ENCODE measurements at places on chromosomes 16 and 17.

DNA sequence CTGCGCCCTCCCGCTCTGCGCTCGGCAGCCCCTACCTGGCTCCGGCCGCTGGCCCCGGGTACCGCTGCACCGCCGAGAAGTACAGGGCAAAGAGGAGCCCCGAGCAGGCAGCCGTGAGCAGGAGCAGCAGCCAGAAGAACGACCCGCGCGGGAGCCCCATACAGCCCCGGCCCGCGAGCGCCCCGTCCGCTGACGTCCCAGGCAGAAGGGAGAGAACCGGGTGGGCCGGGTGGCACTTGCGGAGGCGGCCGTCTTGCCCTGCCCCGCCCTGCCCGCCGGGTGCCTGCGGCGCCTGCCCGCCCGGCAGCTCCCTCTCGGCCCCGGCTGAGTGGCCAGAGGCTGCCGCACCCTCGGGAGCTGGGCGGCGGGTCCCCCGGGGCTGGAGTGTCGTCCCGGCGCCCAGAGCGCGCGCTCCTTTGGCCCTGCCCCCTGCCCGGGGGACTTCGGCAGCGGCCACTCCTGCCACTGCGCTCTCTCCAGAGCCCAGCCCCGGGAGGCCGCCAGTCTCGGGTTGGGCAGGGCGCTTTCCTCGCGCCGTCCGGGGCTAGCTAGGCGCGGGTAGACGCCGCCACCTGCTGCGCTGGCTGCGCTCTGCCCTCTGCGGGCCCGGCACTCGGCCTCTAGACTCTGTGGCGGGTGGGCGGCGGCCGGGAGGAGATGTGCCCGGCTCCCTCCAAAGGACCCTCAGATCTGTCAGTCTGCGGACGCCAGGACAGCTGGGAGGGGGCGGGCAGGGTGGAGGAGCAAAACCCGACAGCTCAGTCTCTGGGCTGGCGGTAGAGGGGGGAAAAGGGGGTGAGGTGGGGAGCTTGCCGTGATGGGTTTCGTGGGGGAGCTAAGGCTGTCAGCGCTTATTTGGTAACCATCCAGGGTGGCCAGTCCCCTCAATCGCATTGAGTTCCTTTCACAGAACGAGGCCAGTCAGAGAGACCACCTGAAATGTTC lies at the start of gene ST6GALNAC2:
Gene ST6GALNAC2, minus strand, starts transcription at position 212 of the 945 bp plus-strand sequence. Its CDS starts 52 bp downstream, at position 160.
- DNase-seq: no peak

DNA sequence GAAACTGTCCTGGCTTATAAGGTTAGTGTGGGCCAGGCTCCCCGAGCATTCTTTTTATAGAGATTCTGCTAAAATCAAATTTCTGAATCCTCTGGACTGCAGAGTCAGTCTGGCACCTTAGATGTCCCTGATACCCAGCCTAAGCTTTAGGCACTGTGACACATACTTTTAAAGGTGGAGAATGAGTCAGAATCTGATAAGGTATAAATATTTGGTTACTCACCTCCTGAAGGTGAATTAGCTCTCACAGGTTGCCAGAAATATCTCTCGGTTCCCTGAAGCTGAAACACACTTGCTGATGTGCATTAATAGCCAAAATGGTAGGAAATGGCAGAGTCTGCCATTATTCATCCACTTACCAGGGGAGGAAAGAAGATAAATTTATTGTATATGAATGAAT lies 446.9 kb downstream of the UTP18 start:
- DNase-seq: no peak

DNA sequence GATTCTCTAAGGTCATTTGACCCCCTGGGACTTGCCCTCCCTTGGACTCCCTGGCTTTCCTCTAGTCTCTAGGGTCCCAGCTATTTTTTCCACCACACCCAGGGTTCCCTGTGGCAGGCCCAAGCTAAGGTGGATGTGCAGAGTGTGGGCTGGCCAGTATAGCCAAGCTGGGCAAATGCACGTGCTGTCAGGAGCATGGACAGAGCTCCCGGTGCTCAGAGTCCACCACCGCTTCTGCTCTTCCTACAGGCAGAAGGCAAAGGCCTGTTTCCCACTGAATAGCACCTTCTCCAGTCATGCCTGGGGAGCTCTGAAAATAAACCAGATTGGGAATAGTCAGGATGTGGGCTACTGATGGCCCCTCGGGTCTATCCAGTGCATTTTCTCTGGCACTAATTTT lies 53.3 kb downstream of the GNAO1 start:
- no peak for DNase-seq

- no peak for DNase-seq
These were observed 50.0 kb downstream of the NXN start for GRCh38 chr17:929586-929985.

DNA sequence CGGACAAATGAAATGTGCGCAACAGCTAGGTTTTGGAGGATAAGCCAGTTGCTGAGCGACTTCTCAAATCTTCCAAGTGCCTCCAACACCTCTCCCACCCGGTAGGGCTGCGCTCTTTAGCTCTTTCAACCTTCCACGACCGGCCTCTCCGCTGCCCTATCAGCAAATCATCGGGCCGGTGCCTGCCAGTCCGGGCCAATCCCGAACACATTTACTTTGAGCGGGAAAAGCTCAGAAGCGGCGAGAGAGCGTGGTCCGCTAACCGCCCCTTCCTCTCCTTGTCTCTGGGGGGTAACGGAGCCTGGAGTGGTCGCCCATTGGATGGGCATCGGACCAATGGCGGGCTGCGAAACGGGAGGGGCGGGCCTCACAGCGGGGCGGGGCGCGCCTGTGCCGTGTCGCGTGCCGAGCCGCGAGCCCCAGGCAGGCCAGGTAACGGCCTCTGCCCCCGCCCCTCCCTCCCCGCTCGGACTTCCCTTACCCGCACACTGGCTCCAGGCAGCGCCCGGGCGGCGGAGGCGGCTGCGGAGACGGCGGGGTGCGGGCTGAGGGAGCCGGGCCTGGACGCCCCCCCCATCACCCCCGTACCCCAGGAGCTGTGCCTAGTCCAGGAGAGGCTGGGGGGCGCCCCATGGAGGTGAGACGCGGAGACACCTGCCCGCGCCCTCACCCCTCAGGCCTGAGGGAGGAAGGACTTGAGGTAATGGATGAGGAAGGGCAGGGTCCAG lies at the start of gene MEIOC:
Gene MEIOC, plus strand, starts transcription at position 486 of the 728 bp plus-strand sequence. Its CDS starts 146 bp downstream, at position 632.
- DNase-seq: peak; percentile 36

DNA sequence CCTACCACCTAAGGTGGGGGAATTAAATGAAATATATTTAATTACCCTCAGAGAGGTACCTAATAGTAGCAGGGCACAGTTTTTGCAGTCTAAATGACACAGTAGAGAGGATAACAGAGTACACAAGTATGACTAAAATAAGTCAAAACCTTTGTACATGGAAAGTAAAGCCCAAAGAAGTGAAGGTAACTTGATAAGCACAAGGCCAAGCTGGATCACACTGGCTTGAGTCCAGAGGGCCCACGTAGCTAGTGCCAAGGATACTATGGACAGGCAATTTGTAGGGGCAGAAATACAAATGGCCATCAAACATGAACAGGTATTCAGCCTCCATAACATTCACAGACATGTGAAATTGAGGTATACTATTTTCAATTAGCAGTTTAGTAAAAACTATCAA lies 7.6 kb downstream of the MYO18A start:
- no peak for DNase-seq

GRCh38 chr17:61409301-61410112 lies 9.9 kb downstream of the TBX2 start:
- no peak for DNase-seq

DNA sequence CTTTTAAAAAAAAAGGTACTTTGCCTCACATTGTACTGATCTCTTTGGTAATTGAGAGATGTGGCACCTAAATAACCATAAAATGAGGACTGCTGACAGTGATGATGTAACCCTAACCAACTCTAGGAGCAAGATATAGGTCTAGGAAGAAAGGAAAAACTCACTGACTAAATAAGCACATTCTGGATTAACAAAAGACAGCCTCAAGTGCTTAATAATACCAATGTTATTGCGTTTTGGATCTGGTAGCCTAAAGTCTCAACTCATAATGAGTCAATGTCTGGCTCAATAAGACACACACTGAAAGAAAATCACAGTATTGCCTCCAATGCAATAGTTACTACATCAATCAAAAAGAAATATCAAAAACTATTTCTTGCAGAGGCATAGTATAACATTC lies 3.0 kb downstream of the ERN1 start:
- no peak for DNase-seq

GRCh38 chr16:1691276-1691675 lies 13.2 kb downstream of the JPT2 start:
- DNase-seq: no peak

DNA sequence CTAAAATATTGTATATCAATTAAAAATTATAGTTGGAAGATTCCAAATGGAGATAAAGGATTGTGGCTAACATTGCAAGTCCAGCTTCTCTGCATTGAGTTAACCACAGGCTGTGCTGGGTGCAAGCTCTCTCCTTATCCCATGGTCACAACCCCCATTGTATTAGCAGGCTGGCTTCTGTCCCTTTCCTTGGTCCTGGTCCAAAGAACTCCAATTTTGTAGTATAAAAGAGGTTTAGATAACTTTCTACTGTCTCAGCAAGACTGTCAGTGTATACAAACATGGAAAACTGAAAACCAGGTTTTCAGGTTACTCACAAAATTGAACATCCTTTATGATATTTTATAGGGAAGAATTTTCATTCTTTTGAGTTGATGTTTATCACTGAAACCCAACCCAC lies 76.6 kb upstream of the HS3ST3A1 start:
- no peak for DNase-seq

GRCh38 chr17:16649585-16649984 lies 4.1 kb downstream of the ZNF624 start:
- no peak for DNase-seq

- DNase-seq: no peak
These were observed 15.3 kb downstream of the SGF29 start for GRCh38 chr16:28569021-28569420.

DNA sequence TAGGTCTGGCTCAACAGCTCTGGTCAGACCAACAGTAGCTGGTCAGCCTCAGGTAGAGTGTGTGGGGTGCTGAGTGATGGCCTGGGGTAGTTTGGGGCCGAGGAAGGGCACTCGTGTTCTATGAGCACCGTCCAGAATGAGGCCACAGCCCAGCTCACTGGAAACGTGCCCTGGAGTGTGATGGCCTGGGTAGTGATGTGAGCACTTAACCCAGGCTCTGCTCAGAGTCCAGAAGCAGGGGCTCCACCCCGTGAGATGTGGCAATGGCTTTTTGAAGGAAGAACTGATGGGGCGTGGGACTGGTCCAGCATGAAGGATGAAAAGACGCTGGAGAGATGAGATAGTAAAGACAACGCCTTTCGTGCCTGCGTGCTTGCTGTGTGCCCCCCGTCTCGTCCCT lies 35.3 kb downstream of the NTN1 start:
- DNase-seq: no peak

DNA sequence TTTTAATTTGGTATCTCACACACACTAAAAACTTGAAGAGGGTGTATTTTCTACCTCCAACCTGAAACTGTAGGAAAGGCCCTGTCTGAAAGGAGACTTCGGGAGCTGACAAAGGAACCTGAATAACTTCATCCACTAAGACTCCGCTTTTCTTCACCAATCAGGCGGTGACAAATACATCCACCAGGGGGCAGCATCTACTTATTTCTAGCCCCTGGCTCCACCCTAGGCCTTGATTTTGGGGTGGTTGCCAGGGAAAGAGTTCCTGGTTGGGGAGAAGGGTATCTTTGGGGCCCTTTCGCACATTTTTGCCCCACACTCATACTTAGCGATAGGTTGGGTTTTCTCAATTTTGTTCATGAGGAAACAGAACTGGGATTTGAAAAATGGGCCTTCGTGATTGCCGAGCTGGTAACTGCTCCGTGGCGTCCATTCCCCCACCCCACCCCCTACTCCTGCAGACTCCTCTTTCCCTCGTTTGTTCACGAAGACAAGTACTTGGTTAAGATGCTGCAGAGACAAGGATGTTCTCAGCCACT lies 4.8 kb upstream of the ARL4D start:
- peak; percentile 92 for DNase-seq

DNA sequence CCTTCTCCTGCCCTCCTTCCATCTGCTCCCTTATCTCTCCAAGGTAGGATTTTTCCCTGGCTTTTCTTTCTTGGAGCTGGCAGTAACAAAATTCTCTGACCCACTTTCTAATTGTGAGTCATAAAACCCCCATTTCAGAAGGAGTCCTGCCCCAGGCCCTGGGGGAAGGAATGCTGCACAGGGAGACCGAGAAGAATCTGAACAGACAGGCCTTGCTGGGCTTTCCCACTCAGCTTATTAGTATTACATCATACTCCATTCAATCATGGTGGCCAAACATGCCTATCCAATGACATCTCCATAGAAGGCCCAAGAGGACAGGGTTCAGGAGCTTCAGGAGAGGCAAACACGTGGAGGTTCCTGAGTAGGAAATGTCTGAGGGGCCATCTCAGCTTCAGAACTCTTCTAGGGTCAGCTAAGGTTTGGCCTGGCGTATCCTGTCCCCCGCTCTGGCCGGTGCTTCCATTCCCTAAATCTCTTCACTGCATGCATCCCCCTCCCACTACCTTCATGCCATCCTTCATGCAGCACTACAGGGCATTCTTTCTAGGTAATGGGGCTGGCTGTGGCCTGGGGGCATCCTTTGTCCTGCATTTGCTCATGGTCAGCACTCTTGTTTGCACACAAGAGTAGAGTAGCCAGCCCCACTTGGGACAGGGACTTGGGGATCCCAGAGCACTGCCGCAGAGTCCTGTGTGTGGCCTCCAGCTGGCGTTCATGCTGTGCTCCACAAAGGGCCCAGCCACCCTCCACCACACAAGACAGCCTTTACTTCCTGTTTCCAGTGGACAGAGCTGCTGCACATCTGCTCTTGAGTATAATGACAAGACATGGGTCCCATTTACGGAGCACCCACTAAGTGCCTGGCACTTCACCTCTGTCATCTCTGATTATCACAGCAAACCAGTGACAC lies 8.2 kb downstream of the SLC6A2 start:
- DNase-seq: no peak

- no peak for DNase-seq
These were observed 53.1 kb downstream of the SCNN1B start for GRCh38 chr16:23355106-23355670.

DNA sequence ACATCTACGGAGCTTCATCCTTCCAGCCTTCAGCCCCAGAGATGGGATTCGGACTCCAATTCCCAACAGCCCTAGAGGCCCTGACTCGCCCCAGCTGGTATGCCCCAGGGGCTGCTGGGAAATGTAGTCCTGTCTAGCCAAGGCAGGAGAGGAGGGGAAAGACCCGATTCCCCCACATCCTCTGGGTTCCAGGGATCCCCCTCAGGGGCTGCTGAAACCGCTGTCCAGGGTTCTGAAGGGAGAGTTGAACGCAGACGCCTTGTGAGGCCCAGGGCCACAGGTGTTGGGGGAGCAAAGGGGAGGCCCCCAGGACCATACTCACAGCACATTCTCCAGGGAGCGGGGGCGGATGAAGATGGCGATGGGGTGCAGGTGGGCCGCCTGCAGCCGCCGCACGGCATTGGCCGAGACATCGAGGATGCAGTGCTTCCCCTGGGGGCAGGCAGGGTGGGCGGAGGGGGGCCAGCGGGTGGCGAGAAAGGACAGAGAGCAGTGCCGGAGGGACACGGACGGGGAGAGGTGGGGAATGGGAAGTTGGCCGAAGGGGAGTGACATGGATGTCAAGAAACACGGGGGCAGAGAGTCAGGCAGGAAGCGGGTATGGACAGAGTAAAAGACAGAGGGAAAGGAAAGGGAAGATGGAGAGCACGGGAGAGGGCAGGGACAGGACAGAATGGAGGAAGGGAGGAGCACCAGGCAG lies 12.6 kb upstream of the ASGR1 start:
- DNase-seq: no peak

- no peak for DNase-seq
These were observed 911.6 kb downstream of the KCNJ2 start for GRCh38 chr17:71080937-71081336.

- no peak for DNase-seq
These were observed 1.2 kb upstream of the ABCA9 start for GRCh38 chr17:69061721-69062556.
